ENCODE measurements at places on chromosomes 6 and 20. TPM values are rescaled to one million over a fixed set of nuclear protein-coding genes. Genes with fewer than 3 reads are reported as not detected.

MYBL2 gene
- total RNA-seq: 3.6 TPM

ABHD16B gene
- not detected for total RNA-seq

SLC2A4RG gene
- 12.9 TPM for total RNA-seq

TMEM14A gene
- total RNA-seq: 26.0 TPM

GGTLC1 gene
- total RNA-seq: not detected

RAD21L1 gene
- not detected for total RNA-seq

FOXA2 gene
- total RNA-seq: not detected

OPRM1 gene
- total RNA-seq: not detected

LY86 gene
- not detected for total RNA-seq

Measured in smooth muscle cell of the coronary artery (primary cell).